Hepatic stellate cell (primary cell): ENCODE measurements at places on chromosomes 11 and 22.
A peak's percentile ranks its signal among the peaks of the same experiment; 100 is the strongest.

GRCh38 chr11:92251980-92252379, 27.4 kb downstream of the FAT3 start:
- DNase-seq, result no peak

GRCh38 chr22:50011447-50012210, 936 bp downstream of the IL17REL start:
- no peak for DNase-seq

- DNase-seq, result peak; percentile 95
Observed at GRCh38 chr11:795634-796564, 2.2 kb downstream of the SLC25A22 start.

DNA sequence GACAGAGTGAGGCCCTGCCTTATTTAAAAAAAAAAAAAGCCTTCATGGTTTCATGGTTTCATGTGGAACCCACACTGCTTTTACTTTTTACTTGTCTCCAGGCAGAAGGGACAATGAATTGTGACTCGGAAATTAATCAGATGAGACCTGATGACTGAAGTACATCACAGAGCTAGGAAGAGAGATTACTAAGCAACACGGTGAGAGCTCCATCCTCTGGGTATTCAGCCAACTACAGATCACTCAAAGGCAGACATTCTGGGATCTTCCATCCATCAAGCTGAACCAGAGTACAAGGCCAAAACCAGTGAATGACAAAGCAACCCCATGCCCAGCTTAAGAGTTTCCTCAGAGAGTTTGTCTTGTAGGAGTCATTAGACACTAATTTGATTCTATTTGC, 433.2 kb downstream of the SOX6 start:
- no peak for DNase-seq

DNA sequence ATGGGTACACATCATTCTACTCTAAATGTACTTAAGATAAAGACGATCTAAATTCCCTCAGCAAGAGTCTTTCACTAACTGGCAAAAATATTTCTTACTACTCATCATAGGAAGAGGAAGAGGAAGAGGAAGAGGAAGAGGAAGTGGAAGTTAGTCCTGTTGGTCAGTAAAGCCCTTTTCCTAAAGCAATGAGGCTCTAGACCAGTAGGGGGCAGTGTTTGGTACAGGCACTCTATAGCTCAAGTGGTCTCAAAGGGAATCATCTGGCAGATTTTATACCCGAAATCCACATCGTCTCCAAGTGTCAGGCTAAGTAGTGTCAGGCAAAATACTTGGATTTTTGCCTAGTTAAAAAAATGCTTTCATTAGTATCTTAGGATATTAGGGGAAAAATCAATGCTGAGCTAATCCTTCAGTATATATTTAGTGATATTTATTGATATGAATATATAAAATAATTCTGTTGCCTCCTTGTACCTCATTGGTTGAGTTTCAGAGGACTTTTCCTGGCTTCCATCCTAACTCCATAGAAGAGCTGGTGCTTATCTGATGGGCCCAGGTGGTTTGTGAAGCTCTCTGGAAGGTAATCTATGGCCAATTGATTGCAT, 7.7 kb downstream of the BLID start:
- no peak for DNase-seq

- no peak for DNase-seq
Observed at GRCh38 chr11:65478388-65479183, 20.3 kb upstream of the MALAT1 start.

- DNase-seq, result peak; percentile 12
Observed at GRCh38 chr11:101127197-101127698, 2.4 kb downstream of the PGR start.

DNA sequence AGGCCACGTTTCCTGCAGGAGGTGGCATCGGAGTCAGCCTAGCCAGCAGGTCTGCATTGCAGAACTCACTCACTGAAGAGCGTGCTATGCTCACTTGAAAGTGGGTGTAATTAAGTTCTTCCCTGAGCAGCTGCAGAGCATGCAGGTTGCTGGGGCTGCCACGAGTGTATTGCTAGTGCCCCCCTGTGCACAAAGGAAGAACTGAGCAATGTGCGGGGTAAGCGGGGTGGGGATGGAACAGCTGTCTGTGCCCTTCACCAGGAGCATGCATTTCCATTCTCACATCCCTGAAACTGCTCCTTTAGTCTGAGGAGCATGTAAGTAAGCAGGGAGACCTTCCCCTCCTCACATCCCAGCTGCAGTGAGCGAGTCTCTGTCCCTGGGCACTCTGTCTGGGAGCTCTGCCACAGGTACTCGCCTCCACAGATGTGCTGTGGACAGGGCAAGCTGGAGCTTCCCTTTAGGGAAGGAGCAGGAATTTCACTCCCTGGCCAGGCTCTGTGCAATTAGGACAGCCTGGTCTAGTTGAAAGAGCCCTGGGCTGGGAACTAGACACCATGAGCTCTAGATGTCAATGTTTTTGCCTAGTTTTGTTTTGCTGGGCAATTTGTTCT, 1031.8 kb downstream of the NTM start:
- peak; percentile 33 for DNase-seq

DNA sequence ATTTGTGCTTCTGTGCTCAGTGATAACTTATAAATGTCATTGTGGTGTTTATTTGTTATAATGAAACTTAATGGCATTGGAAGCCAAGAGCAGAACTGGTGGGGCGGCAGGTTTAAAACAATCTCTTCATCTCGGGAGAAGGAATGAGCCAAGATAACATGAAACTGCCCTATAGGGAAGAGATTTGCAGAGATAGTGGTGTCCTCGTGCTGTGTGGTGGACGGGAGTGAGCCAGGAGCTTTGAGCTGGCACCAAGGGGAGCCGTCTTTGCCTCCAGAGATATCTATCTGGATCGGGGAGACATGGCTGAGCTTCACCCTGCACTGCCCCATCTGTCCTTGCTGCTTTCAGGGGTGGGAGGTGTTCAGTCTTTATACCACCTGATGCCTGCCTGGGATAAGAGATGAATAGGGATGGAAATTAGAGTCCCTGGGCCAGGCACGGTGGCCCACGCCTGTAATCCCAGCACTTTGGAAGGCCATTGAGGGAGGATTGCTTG, 189.6 kb downstream of the ST3GAL4 start:
- no peak for DNase-seq

GRCh38 chr22:32517488-32517887, 42.9 kb downstream of the FBXO7 start:
- DNase-seq, result no peak

- DNase-seq, result no peak
Observed at GRCh38 chr22:29641042-29641699, 37.7 kb downstream of the NF2 start.

GRCh38 chr11:26573896-26574295, 1.8 kb upstream of the MUC15 start:
- no peak for DNase-seq

DNA sequence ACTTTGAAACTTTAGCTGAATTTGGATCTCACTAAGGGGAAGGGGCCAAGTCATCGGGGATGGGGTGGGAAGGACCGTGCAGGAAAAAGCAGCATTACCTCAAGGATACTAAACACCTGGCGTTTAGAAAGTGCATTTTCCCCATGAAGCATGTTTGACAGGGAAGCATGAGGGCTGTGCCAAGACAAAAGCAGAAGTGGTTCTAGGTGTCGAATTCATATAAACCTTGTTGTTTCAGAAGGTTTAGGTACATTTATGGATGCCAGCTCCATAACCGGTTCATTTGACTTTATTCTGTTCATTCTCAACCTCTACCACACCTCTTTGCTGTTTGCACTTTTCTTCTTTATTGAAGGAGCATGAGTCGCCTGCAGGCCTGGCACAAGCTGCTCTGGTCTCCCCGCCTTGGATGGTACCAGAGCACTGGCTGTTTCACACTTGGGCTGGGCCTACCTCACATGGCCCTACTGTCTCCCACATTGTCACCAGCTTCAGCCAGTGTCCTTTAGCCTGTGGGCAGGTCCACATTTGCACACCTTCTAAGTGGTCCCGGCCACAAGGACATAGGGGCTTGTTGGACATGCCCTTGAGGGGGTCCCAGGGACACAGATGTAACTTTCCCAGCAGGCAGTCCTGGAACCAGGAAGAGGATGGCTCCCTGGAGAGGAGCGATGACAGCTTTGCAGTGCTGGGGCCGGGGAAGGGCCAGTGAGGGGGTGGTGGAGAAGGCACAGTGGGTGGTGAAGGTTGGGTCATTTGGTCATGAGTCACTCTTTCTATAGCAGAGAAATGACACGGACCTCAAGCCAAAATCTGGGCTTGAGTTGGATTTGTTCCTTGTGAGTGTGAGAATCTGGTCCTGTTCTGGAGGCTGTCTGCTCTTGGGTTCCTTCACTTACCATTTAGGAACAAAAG, 3.2 kb upstream of the ST14 start:
- DNase-seq, result peak; percentile 59

DNA sequence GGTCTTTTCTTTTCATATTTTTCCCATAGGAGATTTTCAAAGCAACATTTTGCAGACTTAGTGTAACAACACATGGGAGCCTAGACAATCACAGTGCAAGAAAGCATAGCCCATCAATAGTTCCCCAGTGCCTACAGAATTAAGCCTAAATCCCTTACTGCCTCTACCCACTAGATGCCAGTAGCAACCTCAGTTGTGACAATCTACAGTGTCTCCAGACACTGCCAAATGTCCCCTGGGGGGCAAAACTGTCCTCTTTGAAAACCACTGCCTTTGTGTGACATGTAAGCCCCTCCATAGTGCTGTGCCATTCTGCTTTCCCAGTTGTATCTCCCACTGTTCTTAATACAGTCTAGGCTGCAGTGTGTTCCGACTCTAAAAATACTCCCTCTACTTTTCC, 1329.0 kb downstream of the LRRC4C start:
- DNase-seq, result no peak

DNA sequence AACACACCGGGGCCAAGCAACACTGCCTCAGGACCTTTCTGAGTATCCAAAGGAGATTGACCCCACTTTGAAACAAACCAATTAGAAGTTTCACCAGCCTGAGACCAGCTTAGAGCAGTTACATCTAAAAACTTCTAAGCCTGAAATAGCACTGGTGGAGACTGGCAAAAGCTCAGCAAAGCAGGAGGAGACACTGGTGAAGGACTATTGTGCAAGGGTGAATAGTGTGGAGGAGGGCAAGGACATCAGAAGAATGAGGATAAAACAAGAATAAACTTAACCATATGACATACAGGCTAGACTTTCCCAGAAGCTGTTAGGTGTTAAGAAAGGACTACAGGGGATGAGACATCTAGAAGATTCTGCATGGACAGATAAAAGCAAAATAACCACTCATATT, 152.4 kb downstream of the FCHSD2 start:
- no peak for DNase-seq

DNA sequence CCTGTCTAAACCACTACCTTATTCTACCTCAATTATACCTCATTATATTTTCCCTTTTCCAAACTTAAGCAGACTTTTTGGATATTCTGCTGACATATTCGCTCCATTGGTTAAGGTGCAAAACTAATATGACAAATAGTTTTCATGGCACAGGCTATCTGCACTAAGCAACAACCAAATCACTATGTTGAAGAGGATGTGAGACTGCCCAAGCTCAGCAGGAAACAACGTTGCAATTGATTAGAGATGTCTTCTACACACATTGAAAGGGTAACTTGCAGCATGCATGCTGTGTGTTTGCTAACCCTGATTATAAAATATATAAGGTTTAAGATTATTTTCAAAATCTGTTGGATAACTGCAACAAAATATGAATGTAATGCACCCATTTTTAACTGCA, 61.6 kb downstream of the STK33 start:
- DNase-seq, result no peak

DNA sequence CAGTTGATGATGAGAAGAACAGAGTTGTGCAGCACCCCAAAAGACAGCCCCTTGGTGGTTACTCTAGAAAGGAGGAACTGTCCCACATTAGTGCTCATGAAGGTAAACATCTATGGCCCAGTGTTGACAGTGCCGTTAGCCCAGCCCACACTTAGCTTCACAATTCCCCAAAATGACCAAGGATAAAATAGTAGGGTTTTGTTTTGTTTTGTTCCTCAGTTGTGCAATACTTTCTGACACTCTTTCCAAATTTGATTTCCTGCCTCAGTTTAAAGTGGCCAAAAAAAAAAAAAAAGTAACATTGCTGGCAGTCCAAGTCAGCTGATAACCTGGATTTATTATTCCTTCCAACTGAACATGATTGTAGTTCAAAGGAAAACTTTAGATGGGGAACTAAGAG, 269.4 kb downstream of the TMEM135 start:
- no peak for DNase-seq

- no peak for DNase-seq
Observed at GRCh38 chr11:13896175-13896980, 66.1 kb upstream of the SPON1 start.

DNA sequence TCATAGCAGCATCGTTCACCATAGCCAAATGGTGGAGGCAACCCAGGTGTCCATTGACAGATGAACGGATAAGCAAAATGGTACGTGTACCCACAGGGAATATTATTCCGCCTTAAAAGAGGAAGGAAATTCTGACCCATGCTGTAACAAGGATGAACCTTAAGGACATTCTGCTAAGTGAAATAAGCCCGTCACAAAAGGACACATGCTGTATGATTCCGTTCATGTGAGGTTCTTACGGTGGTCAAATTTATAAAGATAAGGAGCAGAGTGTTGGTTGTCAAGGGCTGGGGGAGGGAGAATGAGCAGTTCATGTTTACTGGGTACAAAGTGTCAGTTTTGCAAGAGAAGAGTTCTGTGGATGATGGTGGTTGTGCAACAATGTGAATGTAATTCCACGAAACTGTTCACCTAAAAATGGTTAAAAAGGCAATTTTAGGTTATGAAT, 26.3 kb downstream of the APOL1 start:
- no peak for DNase-seq

GRCh38 chr11:130423541-130424142, 4.8 kb downstream of the ADAMTS8 start:
- no peak for DNase-seq

- no peak for DNase-seq
Observed at GRCh38 chr11:87437133-87437843, 399.6 kb downstream of the TMEM135 start.

DNA sequence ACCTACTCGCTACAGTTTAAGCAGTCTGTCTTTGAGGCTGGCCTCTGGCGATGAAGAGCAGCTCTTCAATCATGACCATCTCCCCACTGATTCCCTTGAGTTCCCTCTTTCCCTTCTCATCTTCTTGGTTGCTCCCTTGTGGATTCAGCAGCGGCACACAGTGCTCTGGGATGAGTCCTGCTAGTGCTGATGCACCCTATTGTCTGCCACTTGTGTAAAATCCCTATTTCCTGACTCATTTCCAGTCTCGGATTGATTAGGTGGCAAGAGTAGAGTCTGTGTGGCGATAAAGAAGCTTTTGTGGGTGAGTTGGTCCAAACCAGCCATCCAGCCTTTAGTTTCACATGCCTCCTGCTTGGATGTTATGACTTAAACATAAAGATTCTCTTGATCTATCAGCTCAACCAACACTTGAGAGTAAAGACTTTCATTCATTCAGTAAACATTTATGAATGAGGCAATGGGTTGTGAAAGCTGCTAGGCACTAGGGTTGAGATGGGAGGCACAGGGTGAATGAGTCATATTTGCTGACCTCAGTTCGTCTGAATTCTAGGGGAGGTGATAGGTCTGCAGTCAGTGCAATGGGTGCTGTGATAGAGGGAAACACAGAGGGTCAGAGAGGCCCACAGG, 219.4 kb upstream of the RAG2 start:
- no peak for DNase-seq

DNA sequence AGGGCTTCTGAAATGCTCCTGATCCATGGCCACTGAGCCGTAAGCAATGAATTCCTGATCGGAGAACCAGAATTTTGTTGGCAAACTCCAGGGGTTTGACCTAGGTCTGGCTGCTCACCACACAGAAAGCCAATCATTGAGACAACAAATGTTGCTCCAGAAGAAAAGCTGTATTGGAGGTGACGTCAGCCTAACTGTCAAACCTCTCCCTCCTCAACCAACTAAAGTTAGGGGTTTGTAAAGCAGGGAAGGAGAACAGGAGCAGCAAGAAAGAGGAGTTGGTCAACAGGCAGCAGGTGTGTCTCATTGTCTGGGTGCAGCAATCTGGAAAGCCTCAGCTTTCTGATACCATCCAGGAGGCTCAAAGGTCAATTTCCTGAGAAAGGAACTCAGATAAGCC, 133.7 kb upstream of the SEZ6L start:
- no peak for DNase-seq
